ENCODE measurements at places on chromosomes 1 and 21.

DNA sequence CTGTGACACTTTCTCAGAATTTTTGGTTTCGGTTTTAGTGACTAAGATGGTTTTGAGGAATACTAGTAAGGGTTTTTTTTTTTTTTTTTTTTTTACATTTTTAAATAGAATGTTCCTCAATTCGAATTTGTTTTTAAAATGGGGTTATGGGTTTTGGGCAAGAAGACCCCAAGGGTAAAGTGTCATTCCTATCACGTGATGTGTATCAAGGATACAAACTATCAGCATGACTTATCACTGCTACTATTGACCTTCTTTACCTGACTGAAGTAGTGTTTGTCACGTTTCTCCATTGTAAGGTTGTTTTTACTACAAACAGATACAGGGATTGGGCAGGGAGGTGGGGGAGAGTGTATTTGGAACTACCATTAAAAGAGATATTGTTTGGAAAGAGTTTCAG, 781.1 kb upstream of the ADGRL4 start:
- no peak for DNase-seq

DNA sequence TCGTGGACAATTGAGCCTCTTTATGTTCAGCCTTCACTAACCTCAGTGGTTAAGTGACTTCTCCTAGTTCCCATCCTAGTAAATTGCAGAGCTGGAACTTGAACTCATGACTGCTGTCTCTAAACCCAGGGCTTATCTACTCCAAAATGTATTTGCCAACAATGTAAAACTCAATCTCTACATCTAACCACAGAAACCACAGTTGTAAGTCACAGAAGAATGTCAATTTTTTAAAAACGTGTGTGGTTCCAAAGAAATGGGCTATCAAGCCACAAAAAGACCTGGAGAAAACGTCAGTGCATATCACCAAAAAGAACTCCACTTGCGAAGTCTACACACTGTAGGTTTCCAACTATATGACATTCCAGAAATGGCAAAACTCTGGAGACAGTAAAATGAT, 172.6 kb upstream of the HMCN1 start:
- no peak for DNase-seq

DNA sequence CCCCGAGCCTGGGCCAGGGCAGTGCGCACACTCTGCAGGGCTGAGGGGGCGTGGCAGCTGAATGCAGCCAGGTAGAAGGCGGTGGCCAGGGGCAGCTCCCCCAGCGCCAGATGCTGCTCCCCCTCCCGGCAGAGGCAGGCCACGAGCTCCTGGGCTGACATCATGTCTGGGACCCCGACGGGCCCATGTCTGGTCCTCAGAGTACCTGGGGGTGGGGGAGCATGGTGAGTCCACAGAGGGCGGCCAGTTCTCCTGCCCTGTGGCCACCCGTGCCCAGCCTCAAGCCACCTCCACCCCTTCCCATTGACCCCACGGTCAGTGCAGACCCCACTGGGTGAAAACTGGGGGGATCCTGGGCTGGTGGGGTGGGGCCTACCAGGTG, 838 bp downstream of the TTC34 start:
- no peak for DNase-seq

DNA sequence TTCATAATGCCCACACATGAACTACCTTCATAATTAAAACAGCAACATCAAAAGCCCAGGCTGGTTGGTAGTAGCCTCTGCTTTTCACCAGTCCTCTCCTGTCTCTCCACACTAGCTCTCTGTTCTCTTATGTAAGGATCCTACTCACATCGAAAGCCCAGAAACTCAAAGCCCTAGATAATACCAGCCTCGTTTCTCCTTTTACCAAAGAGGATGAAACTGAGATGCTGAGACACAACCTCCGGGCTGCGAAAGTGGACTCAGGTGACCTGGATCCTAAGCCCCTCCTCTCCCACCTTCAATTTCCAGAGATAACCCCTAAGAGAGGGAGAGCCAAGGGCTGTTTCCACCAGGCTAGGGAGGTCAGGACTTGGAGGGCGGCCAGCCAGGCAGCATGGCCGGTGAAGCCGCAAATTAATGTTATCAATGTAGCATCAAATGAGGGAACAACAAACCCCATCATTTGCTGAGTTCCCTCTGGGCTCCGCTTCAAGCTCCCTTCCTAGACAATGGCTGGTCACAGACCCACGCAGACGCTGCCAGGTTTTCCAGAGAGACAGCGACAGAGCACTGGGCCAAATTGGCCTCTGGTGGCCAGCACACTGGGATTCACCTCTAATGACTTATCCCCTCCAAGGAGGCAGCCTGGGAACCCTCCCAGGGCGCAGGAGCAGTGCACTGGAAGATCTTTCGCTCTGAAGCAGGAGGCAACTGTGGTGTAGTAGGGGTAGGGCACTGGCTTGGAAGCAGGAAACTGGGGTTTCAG, 20.7 kb upstream of the STMN1 start:
- no peak for DNase-seq

GRCh38 chr1:2502210-2502609, 24.2 kb downstream of the PANK4 start:
- DNase-seq, result no peak

DNA sequence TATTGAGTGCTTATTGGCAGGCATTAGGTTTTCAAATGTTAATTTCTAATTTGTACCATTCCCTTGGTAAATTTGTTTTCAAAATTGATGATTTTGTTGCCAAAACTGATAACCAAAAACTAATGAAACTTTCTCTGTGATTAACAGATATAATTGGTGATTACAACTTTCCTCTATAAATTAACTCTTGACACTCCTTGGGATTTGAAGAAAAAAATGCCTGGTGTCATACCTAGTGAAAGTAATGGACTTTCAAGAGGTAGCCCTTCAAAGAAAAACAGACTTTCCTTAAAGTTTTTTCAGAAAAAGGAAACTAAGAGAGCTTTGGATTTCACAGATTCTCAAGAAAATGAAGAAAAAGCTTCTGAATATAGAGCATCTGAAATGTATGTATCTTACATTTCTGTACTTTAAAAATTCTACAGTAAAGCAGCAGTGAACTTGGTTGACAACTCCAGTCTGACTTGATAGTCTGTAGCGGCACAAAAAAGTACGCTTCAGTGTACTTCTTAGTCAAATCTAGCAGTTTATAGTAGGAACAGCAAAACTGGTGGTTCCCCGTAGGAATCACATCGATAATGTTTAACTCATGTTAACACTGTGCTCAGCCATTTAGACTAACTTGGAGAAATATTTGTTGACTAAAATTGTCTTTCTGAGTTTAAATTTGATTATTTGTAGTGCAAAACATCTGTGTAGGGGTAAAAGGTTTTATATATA, 3.0 kb downstream of the USP1 start:
- DNase-seq, result no peak

DNA sequence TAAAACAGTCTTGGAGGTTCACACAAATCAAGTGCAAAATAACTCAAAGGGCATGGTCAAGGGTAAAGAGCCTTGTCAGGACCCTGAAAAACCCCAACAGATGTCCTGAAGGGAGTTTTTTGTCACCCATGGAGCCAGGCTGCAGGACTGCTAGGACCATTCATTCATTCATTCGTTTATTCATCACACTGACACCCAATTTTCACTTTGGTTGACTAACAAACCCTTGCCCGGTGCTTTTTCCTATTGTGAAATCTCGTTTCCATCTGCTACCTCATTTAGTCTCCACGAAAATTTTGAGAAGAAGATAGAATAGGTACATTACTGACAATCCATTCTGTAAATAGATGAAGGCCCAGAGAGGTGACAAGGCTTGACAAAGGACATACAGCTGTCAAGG, 216.0 kb downstream of the HIVEP3 start:
- no peak for DNase-seq

DNA sequence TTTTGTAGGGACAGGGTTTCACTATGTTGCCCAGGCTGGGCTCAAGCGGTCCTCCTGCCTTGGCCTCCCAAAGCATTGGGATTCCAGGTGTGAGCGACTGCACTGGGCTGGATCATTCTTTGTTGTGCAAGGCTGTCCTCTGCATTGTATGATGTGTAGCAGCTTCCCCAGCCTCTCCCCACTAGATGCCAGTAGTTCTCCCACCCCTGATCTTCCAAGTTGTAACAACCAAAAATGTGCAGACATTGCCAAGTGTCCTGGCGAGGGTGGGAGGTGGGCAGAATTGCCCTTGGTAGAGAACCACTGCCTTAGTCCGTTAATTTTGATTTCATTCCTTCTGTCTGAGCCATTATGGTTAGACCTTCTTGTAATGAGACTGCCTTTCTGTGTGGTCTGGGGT, 7.2 kb downstream of the GALNT2 start:
- DNase-seq, result no peak

DNA sequence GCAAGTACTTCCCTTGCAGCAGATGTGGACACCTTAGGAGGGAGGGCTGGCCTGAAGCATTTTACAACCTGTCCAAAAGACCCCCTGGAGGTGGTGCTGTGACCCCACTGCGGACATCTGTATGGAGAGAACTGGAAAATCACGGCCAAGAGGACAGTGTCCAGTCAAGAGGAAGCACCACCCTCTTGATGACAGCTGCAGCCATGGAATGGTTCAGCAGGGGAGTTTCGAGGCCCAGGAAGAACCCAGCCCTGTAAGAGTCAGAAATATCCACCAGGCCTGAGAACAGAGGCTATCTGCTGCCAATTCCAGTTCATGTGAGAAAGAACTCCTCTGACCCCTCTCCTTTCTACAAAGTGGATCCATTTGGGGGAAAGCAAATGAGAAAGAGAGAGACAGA, 126.8 kb downstream of the PLXNA2 start:
- no peak for DNase-seq

DNA sequence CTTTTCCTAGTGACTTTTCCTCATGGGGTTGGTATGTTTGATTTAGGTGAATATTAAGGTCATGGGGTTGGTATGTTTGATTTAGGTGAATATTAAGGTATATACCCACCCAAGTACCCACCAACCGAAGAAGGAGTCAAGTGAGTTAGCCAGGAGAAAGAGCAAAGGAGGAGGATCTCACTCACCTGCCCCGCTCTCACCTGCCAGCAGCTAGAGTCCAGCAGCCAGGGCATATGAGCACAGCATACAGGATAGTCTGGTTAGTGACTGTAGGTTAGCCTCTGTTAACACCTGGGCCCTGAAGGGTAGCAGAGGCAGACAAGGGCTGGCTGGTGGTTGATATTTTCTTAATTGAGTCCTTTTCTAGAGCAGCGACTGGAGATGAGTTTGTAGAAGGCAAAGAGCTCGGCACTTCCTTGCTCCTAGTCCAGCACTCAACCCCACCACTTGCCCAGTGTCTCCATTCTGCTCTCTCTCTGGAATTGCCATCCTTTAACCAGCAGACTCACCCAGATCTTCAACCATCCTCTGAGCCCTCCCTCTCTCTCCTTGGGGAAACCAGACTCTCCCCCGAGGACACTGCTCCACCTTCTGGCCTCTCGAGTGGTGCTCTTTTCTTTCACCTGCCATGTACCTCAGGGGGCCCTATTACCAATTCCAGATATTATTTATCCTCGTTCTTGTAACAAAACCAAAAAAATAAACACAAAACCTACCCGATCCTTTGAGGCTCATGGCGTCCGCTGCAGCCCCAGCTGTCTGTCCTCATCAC, 16.3 kb upstream of the DESI2 start:
- no peak for DNase-seq

- no peak for DNase-seq
Observed at GRCh38 chr21:46424621-46425020, 34.1 kb upstream of the DIP2A start.

DNA sequence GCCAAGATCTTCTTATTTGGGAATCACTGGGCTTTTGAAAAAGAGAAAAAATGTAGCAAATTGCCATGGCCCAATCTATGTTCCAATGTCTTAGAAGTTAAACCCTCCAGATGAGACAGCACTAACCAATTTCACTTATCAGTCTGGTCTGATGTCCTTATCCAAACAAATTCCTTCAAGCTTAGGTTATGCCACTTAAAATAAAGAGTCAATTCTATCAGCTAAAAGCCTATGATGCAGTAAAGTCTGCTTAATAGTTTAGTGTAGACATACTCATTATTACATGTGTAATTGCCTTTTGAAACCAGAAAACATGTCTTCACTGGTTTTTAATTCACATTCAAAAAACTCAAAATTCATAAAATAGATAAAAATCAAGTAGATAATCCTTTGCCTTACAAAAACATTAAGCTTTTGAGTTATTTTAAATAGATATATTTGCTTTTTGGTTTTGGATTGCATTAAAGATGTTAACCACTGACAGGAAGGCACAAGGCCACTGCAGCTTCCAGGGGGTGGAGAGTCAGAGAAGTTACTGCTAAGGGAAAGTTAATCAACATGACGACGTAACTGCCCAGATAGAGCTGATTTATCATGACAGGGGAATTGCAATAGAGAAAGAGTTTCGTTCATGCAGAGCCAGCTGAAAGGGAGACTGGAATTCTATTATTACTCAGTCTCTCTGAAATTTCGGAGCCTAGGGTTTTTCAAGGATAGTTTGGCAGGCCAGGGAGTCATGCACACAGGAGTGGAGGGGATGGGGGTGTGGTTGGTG, 106.1 kb downstream of the MAP3K21 start:
- DNase-seq, result no peak

DNA sequence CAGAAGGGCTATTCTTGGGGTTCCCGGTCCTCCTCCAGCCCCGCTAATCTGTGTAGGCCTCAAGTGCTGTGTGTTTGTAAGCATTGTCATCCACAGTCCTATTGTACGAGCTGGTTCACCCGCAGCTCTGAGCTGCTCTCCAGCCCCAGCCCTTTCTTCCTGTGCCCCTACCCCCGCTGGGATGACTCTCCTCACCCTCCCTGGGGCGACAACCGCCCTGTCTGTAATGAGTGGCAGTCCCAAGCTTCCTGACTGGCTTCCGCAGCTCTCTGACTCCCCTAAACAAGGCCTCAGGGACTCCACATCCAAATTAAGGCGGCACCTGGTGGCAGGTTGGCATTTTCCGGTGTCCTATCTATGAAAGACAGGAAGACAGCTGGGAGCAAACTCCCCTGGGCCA, 45.8 kb downstream of the TFF3 start:
- DNase-seq, result no peak

DNA sequence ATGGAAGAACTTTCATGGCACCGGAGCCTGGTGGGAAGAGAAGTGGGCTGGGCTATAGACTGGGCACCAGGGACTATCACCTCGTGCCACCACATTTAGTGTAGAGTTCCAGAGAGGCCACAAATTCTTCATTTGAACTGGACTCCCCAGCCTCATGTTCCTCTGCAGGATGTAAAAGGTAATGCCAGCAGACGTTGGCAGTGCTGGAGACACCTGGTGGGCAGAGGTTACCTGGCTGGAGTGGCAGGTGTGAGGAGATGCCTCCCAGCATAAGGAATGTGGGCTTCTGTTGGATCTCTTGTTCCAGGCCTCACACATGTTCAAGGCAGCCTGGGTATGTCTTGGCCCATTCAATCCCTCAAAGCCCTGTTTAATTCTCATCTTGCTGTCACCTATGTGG, 35.2 kb downstream of the TEX35 start:
- no peak for DNase-seq

Data from left colon (tissue), 2 donors.